ENCODE measurements at places on chromosomes 1 and 21.

DNA sequence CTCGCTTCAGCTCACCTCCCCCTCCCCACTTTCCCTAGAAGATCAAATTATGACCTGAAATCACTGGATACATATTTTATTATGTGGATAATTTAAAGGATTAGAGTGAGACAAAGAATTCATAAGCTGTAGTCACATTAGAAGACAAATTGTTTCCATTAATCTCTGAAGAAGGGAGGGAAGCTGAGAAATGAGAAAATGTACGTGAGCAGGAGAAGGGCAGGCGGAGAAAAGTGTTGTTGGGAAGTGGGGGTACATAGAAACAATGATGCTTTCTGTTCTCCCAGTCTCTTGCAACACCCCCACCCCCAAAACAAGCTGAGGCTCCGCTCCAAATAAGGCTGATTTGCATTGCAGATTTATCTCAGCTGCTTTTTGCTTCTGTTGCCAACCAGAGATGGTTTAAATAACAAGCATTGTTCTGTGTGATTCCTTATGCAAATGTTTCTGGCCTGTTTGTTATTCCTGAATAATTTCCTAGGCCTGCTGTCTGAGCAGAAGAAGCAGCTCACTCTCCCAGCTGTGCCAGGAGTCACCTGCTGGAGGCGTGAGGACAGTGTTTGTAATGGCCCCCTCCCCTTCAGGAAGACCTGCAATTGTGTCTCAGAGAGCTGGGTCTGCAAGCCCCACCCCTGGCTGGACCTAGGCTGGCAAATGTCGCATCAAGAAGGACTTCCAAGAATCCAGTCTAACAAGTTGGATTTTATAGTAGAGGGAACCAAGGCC is 121.8 kb upstream of the TNR start:
- no peak for DNase-seq

- no peak for DNase-seq
Observed at GRCh38 chr1:229869240-229869639, 197.8 kb upstream of the GALNT2 start.

DNA sequence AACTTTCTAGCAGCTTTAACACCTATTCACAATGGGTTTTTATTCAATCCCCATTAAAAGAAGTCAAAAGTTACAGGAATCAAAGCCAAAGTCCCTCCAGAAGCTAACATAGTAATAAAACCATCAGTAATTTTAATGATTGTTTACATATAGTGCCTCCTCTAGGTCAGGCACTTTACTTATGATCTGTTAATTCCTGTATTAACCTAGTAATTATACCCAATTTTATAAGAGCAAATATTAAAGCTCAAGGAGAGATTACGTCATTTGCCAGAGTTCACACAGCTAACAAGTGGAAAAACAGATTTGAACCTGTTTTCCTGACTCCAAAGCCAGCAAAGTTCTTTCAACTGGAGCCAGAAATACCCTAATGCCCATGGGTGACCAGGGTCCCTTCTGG is 112.9 kb upstream of the F3 start:
- no peak for DNase-seq

DNA sequence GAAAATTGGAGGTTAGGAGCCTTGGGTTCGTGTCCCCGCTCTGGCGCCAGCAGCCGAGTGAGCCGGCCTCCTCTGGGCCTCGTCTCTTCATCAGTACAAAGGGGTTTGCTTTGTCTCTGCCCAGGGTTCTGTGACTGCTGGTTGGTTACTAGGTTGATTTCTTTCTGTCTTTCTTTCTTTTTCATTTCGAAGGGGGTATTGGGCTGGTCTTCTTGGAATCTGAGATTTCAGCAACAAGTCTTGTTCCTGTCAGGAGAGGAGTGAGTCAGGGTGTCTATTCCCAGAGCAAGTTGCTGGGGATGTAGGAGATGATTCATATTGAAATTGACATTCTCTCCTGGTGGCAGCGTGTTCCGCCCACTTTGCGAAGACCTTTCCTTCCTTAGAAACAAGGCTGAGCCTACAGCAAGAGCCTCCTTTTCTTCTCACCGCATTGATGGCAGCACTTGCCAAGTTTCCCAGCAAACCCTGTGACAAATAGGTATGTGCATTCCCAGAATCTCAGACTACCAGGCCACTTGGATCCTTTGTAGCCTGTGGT is 79.2 kb downstream of the MAN1C1 start:
- peak; percentile 90 for DNase-seq

DNA sequence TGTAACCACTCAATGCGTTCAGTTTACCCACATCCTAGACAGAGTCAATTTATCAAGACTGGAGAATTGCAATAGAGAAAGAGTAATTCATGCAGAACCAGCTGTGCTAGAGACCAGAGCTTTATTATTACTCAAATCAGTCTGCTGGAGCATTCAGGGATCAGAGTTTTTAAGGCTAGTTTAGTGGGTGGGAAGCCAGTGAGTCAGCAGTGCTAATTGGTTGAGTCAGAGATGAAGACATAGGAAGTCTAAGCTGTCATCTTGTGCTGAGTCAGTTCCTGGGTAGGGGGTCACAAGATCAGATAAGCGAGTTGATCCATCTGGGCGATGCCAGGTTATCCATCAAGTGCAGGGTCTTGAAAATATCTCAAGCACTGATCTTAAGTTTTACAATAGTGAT is 499.6 kb downstream of the MRPL39 start:
- DNase-seq: no peak

- no peak for DNase-seq
Observed at GRCh38 chr1:180243517-180244221, 13.6 kb downstream of the LHX4 start.

DNA sequence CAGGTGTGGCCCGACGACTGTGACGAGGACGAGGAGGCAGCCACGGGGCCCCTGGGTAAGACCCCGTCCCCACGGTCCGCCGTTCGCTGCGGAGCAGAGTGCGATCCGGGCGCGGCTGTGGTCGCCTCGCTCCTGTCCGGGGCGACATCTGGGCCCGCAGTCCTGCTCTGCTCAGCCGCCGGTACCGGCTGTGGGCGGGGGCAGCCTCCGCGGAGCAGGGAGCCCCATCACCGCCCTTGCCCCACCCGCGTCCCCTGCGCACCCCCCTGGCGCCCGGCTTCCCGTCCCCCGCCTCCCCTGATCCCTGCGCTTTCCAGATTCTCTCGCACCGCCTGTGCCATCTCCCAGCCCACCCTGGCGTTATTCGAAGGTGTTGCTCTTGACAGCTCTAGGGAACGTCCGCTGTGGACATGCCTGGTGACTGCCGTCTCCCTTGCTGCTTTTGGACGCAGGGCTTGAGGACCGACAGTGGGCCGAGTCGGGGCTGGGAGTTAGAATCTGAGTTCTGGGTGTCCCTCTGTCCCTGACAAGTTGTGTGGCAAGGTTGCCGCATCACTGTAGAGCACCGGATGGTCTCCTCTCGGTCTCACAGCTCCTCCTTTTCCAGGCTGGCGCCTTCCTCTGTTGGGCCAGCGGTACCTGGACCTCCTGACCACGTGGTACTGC is 596 bp downstream of the TOR3A start:
- DNase-seq: peak; percentile 30

- DNase-seq: no peak
Observed at GRCh38 chr1:214318956-214319736, 38.2 kb downstream of the SMYD2 start.

DNA sequence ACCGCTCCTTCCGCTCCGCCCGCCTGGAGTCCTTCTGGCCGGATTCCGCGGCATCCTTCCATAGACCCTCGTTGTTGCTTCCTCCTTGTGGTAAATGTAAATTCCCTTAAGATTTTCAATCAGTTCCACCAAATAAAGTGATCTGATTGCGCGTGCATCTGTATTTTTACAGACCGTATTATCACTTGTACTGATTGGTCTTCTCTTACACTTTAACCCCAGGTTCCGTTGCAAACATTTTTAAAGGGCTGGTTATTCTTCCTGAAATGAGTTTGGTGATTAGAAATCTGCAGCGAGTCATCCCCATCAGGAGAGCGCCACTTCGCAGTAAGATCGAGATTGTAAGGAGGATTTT is 483 bp downstream of the YBEY start:
- no peak for DNase-seq

- no peak for DNase-seq
Observed at GRCh38 chr1:3816331-3817137, 20.2 kb upstream of the LRRC47 start.

- DNase-seq: no peak
Observed at GRCh38 chr1:16093611-16094010, 20.2 kb upstream of the FAM131C start.

DNA sequence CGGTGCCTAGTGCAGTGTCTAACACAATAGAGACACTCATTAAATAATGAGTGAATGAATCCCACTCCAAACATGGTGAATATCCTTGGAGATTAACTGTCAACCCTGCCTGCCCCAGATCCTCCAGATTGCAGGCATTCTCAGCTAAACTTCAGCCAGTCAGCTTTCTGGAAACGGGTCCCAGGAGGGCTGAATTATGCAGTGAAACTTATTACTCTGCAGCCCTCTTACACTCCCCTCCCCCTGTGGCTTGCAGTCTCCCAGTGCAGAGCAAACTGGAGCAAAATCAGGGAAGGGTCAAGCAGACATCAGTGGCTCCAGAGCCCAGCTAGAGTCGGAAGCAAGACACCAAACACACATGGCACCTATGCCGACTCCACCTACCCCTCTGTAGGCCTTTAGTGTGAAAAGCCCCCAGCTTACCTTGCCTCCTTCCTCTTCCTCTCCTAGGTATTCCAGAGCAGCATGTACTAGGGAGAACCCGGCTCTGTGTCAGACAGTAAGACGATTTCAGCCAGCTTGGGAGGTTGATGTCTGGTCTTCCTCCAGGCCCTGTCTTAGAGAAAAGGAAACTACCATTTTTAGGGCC is 6.5 kb upstream of the RGS16 start:
- no peak for DNase-seq

- DNase-seq: peak; percentile 63
Observed at GRCh38 chr1:165369255-165369848, 12.8 kb upstream of the LMX1A start.

GRCh38 chr21:15794277-15794912 is 64.6 kb downstream of the USP25 start:
- DNase-seq: no peak

GRCh38 chr1:240586006-240586405 is 25.9 kb downstream of the GREM2 start:
- no peak for DNase-seq

DNA sequence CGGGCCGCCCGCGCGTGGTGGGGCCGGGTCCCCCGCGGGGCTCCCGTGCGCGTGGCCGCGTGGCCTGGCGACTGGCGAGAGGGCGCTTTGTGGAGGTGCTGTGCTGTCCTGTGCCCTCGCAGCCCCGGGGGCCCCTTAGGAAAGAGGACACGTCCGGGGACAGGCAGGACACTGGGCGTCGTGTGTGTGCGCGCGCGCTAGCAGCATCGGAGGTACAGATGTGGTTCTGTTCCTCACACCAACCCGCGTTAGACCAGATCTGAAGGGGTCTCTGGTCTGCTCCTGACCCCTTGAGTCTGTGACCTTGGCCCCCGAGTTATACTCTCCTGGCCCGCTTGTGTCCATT is 489 bp downstream of the ACTN2 start:
- DNase-seq: no peak

DNA sequence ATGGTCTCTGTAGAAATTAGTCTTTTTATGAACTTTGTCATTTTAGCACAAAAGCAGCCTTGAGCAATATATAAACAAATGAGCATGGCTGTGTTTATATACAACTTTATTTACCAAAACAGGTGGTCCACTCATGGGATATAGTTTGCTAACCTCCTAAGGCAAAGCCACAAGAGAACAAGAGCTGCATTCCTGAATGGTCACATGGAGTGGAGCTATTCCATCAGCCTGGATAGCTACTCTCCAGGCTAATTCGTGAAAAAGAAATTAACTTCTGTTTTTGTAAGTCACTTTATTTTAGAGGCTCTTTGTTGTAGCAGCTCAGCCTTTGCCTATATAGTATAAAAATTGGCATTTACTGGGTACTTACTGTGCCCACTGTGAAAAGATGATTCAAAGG is 163.3 kb upstream of the FAM78B start:
- no peak for DNase-seq

- no peak for DNase-seq
Observed at GRCh38 chr1:9629445-9630201, 21.9 kb upstream of the PIK3CD start.

DNA sequence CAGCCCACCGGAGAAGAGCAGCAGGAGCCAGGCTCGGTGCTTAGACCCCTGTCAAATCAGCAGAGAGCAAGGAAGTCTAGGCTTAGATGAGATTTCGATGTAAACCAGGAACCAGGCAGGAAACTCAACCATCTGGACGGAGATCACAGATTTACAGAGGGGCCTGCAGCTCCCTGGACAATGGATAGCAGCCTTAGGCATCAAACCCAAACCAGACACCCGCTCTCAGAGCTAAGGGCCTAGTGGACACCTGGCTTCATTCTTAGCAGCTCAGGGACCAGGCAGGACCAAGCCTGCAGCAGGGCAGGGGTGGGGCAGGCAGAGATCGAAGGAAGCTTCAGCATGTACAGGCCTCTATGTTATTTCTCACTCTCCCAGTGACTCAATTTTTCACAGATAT is 127.8 kb upstream of the FMN2 start:
- no peak for DNase-seq

GRCh38 chr1:1778663-1779319 is 521 bp upstream of the NADK start:
- no peak for DNase-seq

GRCh38 chr1:53256511-53257453 is 18.5 kb upstream of the MAGOH start:
- no peak for DNase-seq

DNA sequence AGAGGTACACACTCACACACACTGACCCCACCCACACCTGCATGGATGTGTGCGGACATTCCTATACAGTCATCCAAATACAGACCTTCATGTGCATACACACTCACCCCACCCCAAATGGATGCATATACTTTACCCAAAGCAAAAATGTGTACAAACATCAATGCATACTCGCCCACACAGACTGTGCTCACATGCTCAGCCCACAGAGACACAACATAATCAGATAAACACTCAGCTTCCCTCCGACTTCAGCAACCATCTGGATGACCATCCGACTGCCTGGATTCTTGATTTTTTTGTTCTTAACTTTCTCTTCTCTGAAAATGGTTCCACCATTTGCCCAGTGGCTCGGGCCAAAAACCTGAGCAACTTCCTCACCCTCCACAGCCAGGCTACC is 24.4 kb upstream of the GJB5 start:
- DNase-seq: no peak

DNA sequence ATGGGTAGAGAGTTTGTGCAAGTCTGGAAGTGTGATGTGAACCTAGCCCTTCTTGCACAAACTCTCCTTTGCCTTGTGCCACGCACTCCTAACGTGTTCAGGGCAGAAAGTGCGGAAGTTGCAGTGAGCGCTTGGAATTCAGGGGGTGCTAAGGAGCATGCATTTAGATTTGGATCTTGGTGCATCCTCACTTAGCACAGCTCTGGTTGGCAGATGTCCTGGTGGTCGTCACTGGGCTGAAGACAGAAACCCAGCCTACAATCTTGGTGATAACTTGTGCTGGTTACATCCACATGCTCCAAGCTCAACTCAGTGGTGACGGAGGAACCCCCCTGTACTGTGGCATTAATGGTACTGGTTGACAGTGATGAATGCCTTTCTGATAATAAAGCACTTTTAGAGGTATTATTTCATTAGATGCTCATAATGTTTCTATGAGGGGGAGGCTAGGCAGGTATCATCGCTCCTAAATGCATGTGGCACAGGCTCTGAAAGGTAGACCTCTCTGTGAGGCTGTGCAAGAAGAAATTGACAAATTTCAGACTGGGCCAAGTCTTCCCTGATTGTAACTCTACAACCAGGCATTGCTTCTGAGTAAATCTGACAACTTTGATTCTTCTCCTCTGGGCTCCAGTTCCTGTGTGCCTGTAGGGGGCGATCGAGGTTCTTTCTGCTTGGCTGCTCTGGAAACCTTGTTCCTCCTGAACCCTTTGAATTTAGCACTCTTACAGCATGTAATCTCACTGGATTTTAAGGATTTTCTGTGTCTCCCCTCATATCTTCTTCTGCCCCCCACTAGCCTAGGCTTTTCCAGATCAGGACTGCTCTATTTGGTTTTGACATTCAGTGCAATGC is 40.6 kb downstream of the MAPKAPK2 start:
- DNase-seq: peak; percentile 50

Measured in lung microvascular endothelial cell (primary cell).